Naive thymus-derived CD8-positive, alpha-beta T cell (primary cell): ENCODE measurements at places on chromosomes 5 and 9.
A peak's percentile ranks its signal among the peaks of the same experiment; 100 is the strongest.

DNA sequence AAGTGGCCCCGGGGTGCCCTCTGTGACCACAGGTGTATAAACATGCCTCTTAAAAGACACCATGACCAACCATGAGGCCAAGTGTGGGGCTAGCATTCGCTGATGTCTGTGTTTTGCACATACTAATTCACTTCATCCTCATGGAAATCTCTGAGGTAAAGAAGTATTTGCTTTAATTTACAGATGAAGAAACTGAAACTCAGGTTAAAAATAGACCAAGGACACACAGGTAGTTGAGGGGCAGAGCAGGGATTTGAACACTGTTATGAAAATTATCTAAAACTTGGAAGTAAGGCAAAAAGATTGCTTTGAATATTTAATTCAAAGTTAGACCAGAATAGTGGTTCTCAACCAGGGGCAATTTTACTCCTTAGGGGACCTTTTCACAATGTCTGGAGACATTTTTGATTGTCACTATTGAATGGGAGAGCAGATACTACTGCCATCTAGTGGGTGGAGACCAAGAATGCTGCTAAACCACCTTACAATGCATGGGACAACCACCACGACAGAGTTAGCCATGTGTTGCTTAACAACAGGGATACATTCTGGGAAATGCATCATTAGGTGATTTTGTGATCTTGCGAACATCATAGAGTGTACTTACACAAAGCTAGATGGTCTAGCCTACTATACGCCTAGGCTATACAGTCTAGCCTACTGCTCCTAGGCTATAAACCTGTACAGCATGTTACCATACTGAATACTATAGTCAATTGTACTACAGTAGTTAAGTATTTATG is 8.0 kb upstream of the FXN start:
- no peak for DNase-seq

DNA sequence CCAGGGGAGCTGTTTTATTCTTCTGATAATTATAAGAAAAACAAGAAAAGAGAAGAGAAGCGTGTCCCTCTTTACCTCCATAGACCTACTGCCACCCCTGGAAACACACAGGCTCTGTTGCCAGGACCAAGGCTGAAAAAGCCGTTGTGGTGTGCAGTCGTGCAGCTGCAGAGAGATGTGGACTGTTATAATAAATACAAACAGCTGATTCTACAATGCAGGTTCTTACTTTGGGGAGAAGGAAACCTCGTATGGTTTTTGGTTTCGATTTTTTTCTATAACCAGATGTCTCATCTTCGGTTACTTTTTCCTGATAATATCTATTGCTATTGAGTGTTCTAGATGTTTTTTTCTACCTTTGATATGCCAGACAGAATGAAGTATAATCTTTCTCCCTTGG is 28.1 kb downstream of the FYB1 start:
- no peak for DNase-seq

- DNase-seq = no peak
These were observed 2.0 kb upstream of the MEIKIN start for GRCh38 chr5:131947445-131947844.

DNA sequence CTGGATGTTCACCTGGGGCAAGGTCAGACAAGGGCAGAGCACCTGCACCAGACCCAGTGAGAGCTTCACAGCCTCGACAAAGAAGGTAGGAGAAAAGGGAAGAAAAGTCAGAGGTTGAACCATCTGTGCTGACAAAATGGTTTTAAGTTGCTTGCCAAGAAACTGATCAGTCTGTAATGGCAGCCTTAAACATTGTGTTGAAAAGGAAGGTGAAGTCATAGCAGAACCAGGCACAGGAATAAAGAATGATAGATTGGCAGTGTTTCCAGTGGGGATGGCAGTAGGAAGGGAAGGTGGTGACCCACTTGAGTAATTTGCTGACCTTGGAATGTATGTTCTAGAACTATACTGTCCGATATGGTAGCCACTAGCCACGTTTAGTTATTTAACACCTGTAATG is 34.2 kb downstream of the HTR4 start:
- DNase-seq = no peak

GRCh38 chr5:24712047-24712446 is 67.3 kb upstream of the CDH10 start:
- no peak for DNase-seq

GRCh38 chr5:16737209-16737608 is 120.4 kb upstream of the RETREG1 start:
- DNase-seq = no peak

DNA sequence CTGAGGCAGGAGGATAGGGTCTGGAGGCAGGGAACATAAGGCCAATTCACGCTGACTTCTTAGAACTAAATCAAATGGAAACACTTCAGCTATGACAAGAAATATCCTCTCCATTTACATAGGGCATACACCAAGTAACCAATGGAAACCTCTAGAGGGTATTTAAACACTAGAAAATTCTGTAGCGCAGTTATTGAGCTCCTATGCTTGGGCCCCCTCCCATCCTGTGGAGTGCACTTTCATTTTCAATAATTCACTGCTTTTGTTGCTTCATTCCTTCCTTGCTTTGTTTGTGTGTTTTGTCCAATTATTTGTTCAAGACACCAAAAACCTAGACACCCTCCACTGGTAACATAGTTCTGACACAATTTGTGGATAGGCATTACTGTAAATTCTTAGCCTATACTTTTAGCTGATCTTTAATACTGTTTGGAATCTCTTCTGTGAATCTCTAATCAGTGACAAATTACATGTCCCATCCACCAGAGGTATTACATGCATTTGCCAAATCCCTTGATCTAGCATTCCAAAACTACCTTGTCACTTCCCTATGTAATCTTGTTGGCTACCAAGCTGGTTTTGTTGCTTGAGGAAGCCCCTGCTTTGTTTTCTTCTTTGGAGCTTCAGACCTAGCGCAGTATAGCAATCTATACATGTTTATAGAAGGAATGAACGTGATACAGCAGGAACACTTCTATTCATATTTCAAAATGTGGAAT is 61.6 kb downstream of the ST8SIA4 start:
- DNase-seq = no peak

DNA sequence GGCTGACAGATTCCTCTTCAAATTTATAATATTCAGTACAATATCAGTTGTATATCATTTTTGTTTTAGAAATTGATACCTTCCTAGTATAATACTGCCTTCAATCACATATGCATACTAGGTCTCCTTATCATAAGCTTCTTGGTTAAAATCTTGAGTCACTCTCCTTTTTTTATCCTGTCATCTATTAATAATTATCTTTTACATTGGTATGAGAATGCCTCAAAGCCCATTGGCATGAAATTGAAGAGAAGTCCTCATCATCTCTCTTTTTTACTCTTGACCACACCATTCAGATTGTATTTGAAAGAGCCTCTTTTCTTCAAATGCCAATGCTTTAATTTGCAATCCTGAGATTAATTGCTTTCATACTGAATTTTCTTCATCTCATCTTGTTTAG is 810.3 kb downstream of the BRINP1 start:
- no peak for DNase-seq

DNA sequence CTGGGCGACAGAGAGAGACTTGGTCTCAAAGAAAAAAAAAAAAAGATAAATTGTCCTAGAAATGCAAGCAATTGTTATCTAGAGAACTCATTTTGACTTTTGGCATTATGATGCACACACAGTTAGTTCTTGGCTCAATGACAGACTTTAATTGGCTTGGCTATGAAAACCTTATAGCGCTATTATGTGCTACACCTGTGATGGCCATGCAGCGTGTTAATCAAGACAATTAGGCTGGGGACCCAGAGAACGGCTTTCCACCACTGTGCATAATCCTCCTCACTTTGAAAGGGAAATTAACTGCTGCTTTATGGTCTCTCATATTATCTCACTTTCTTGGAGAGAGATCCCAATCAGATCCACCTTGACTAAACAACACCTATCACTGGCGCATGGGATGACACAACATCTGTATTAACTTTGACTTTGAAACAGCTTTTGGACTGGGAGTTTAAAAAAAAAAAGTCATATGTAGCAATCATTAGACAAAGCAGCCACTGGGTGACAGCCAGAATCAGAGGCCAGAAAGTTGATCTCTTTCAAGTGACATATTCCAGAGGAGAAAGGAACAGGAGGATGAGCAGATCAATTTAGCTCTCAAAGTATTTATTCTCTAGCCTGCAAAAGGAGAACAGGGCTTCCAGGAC is 132.5 kb downstream of the PPP2R2B start:
- DNase-seq = no peak

GRCh38 chr9:115596021-115596745 is 478.2 kb upstream of the TNC start:
- DNase-seq = no peak

- no peak for DNase-seq
These were observed 13.5 kb upstream of the TTLL11 start for GRCh38 chr9:122106576-122106975.

GRCh38 chr5:154359221-154359573 is 86.6 kb upstream of the SAP30L start:
- DNase-seq = no peak

DNA sequence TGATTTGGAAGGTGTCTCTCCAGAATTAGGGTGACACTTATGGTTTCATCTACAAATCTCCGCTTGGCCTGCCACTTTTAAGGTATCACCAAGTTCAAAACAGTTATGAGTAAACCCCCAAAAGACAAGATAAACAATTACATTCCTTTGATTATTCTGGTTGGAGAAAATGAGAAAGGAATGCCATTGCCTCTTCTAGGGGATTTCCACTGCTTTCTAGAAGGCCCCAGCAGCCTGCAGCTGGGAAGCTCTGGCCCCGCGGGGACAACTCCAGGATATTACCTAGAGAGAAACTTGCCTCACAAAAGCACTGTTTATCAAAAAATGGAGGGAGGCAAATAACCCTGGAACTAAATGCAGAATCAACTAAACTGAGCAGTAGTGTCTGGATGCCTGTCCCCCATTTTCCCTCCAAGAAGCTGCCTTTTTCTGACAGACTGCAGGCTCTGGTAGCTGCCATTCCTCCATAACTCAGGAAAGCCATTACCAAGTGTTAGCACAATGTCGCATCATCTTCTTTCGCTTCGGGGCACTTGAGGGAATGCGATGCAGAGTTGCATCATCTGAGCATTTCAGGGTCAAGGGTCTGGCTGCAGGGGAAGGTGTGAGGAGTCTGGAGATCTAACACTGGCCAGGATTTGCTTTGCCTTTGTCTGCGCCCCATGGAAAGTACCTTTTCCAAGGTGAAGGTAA is 71.5 kb upstream of the PLPP6 start:
- no peak for DNase-seq

- no peak for DNase-seq
These were observed 77.8 kb upstream of the CCDC112 start for GRCh38 chr5:115374057-115374775.

DNA sequence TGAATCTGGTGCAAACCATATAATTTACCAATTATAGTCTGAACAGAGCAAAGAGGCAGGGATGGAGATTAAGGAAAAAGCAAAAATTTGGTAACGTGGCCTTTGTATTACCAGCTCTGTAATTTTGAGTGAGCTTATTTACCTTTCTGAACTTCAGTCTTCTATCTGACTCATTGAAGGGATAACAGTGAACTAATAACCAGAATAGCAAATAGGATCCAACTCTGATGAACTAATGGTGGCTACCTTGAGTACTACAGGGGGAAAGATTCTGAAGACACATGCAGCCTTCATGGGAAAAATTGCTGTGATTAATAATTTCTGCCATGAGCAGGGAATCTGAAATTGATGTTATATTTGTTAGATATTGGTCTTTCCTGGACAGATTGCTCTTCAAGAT is 23.0 kb upstream of the LARP1 start:
- no peak for DNase-seq

DNA sequence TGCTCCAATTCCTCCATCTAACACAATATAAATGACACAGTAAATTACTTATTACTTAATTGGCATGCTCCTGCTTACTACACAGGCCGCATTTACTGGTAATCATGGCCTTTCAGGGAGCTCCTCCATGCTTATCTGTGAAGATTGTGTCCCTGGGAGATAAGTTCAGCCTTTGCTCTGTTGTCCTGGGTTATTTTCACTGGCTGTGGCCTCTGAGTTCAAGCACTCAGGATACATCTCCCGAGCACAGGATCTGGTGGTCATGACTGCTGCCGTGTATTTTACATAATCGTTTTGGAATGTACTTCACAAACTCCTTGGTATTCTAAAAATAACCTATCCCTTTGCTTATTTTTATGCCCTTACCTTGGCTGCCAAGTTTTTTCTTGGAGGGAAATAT is 215.7 kb downstream of the ICE1 start:
- DNase-seq = no peak

- no peak for DNase-seq
These were observed 49.9 kb downstream of the ZFAND5 start for GRCh38 chr9:72315089-72315509.

DNA sequence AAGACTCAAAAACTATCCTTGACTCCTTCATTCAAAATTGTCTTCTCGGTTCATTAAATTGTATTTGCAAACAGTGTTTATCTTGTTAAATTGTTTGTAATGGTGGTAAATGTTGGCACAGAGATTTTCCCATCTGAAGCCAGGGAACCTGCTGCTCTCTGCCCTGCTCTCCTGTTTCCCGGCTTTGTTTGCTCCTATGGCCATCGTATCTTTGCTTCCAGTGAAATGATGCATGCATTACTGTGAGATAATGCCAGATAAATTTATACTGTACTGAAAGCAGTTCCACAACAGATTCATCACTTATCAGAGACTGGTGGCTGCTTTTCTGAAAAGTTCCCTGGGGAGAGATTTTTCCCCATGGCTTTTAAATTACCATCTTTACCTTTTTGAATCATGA is 81.4 kb downstream of the CD180 start:
- no peak for DNase-seq

GRCh38 chr5:69138766-69139165 is 28.2 kb upstream of the CCNB1 start:
- no peak for DNase-seq

DNA sequence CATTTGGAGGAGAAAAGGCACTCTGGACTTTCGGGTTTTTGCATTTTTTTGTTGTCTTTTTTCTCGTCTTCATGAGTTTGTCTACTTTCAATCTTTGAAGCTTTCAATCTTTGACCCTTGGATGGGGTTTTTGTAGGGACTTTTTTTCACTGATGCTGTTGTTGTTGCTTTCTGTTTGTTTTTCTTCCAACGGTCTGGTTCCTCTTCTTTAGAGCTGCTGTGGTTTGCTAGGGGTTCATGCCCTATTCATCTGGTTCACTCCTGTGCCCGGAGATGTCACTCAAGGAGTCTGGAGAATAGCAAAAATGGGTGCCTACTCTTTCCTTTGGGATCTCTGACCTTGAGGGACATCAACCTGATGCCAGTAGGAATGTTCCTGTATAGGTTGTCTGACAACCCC is 378.6 kb upstream of the TYRP1 start:
- no peak for DNase-seq

GRCh38 chr9:107090218-107090617 is 192.9 kb upstream of the RAD23B start:
- no peak for DNase-seq

- no peak for DNase-seq
These were observed 29.1 kb downstream of the FGD3 start for GRCh38 chr9:92976431-92976830.

- DNase-seq = peak; percentile 66
These were observed 47.5 kb downstream of the DBH start for GRCh38 chr9:133683586-133684120.

DNA sequence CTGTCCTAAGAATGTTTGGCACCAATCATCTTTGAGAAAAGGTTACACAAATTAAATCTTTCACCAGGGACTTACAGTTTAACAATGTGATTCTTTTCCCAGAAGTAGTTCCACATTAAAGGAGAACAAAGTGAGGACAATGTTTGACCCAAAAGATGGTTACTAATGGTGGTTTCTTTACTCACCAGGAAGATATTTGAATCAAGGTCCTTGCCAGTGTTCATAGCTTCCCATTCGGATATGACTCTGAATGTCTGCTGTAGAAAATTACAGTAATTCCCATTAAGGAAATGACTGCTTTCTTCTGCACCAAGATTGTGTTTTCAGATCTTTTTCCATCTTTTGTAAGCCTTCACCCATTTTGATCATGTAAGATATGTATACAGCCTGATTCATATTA is 114.6 kb upstream of the ADAMTSL1 start:
- no peak for DNase-seq
